ENCODE measurements at places on chromosomes 6 and 20.

- DNase-seq = no peak
Observed at GRCh38 chr20:53034899-53035298, 62.7 kb downstream of the TSHZ2 start.

DNA sequence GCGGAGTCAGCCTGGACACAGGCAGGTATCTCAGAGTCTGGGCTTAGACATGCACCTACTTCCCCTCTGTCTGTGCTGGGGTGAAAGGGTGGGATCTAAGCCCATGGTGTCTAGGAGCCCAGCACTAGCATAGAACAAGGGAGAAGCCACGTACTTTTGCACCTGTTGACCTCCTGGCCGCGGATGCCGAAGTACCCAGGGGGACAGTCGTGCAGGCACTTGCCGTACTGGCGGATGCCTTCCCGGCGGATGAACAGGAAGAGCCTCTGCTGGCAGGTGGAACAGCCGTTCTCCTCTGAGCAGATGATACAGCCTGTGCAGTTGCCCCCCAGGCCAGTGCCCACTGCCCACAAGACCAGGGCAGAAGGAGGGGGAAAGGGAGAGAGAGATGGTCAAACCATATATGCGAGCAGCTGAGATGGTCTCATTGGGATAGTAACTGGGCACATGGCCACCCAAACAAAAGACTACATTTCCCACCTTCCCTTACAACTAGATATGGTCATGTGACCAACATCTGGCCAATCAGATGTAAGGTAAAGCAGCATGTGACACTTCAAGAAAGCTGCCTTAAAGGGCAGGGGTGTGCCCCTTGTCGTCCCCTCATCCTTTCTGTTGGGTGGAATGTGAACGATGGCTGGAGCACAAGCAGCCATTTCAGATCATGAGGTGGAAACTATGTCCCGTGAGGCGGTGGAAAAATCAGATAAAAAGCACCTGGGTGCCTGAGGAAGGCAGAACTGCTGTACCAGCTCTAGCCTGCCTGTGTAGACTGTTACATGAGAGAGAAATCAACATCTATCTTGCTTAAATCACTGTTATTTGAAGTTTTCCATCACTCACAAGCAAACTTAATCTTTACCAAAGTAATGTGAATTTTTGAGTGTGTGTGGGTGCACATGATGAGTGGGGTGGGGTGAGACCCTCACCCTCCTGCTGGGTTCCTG lies 34.0 kb downstream of the RSPO4 start:
- DNase-seq = no peak

- DNase-seq = no peak
Observed at GRCh38 chr20:18742841-18743240, 70.7 kb upstream of the SCP2D1 start.

DNA sequence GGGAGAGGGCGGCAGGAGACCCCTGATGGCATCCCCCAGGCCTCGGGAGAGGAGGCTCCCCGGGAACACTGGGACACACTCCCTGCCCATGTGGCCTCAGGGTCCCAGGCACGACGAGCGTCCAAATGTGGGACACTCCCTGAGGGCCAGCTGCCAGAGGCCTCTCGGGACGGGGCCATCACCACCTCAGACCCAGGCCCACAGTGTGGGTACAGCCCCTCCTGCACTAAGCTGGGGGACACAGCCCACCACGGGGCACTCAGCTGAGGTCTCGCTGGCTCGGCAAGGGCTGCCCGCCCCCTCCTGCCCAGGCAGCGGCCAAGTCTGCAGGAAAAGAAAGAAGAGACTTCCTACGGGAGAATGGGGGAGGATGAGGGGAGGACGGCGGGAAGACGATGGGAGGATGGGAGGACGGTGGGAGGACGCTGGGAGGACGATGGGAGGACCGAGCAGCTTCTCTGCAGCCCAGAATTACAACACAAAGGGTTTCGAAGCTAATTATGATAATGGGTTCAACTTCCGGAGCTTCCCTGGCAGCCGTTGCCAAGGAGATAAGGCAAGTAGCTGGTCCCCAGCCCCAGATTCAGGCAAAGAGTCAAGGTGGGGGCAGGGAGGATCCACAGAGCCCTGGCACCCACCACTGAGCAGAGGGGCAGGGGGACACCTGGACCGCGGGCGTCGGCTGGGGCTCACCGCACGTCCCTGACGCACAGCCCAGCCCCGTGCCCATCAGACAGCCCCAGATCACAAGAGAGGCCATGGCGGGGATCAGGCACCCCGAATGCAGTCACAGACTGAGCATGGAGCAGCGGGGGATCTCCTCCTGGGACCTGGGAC lies 17.5 kb downstream of the KCNQ2 start:
- no peak for DNase-seq
